ENCODE measurements at places on chromosomes 12 and 14. TPM values are rescaled to one million over a fixed set of nuclear protein-coding genes. Genes with fewer than 3 reads are reported as not detected.

- no peak for DNase-seq
Measured at GRCh38 chr12:91094957-91095356, 16.3 kb downstream of the LUM start.

GRCh38 chr12:68622250-68622649 is 11.6 kb downstream of the RAP1B start:
- DNase-seq, result no peak

- DNase-seq, result peak; percentile 52
Measured at GRCh38 chr12:24960222-24960855, 11.4 kb upstream of the BCAT1 start.

GRCh38 chr12:47824198-47824597 is 4.5 kb upstream of the HDAC7 start:
- DNase-seq, result no peak

- no peak for DNase-seq
Measured at GRCh38 chr12:105455261-105455660, 124.8 kb downstream of the C12orf75 start.

DNA sequence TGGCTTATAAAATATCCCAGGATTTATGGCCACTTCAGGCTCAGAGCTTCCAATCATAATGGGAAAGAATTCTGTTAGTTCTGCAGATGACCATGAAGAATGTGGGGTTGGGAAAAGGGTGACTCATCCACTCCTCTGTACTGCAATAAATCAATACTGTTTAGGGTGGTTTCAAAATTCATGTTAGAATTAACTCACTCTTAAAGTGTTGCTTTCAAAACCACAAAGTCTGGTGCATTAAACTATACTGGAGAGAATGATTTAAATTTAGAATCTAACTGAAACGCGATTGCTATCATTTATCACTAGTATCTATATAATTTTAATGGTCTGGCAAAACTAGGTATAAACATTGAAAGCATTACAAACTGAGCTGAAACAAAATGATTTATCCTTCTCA is 798 bp downstream of the CCDC198 start:
- peak; percentile 45 for DNase-seq

DNA sequence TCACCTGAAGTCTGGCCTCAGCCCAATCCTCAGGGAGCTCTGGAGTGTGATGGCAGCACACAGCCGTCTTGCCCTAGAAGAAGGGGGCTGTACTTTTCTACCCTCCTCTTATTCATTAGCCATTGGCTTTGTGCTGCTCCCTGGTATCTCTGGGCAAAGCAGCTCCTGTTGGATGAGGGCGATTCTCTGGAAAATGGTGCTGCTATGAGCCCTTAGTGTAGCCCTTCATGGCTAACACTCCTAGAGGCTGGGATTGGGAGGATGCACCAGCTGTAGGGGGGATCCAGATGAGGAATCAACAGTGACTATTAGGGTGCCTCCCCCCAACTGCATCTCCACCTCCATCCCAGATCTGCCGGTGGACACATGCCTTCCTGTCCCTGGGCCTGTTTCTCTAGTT is 32.6 kb downstream of the RPH3A start:
- DNase-seq, result no peak

GRCh38 chr14:92613008-92613658 is 99.6 kb downstream of the RIN3 start:
- no peak for DNase-seq

GRCh38 chr12:32533971-32534590 is 134.7 kb downstream of the FGD4 start:
- peak; percentile 78 for DNase-seq

GRCh38 chr14:54503486-54503885 is 6.2 kb upstream of the CGRRF1 start:
- peak; percentile 51 for DNase-seq

DNA sequence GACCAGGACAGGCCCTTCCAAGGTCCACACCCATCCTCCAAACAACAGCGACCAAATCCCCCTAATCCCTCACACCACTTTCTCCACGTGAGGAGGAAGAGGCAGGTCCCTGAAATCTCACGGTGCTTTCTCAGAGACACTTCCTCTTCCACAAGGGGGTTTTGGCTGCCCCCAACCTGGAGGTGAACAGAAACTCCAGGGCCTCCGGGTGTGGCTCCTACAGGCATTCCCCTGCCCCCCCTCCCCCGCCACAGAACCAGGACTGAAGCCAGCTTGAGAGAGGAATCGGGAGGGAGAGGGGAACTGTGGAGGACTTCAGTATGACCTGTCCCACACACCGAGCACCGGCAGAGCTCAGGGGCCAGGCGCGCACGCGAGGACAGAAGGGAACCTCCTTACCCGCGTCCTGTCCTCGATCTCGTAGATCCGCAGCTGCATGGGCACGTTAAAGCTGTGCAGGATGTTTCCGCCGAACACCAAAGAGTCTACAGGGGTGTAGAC is 60.2 kb downstream of the KDM2B start:
- DNase-seq, result no peak

GRCh38 chr12:76183459-76184186 is 99.1 kb upstream of the NAP1L1 start:
- peak; percentile 83 for DNase-seq

GRCh38 chr14:74671789-74672188 is 41.1 kb downstream of the AREL1 start:
- peak; percentile 33 for DNase-seq

GRCh38 chr14:34103176-34103575 is 152.3 kb upstream of the EGLN3 start:
- DNase-seq, result no peak

DNA sequence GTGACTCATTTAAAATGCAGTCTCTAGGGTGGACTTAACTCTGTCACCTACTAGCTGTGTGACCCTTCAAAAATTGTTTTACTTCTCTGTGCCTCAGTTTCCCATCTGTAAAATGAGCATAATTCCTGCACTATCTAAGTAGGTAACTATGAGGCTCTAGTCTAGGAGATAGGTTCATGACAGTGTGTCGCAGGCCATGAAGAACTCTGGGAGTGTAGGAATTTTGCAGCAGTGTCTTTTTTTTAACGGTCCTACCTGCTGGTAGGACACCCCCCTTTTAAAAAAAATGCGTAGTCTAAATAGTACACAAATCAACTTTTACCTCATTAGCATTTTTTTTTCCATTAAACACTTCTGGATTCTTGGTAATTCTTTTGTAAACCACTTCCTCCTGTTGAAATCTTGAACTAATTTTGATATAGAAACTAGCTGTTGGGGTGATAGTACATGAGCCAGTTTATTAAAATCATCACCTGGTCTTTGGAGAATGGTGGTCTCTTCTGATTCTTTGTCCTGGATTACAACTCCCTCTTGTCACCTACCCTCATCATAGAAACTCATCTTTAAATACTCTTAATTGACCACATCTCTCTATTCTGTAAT is 86.0 kb upstream of the SLC38A2 start:
- no peak for DNase-seq

DNA sequence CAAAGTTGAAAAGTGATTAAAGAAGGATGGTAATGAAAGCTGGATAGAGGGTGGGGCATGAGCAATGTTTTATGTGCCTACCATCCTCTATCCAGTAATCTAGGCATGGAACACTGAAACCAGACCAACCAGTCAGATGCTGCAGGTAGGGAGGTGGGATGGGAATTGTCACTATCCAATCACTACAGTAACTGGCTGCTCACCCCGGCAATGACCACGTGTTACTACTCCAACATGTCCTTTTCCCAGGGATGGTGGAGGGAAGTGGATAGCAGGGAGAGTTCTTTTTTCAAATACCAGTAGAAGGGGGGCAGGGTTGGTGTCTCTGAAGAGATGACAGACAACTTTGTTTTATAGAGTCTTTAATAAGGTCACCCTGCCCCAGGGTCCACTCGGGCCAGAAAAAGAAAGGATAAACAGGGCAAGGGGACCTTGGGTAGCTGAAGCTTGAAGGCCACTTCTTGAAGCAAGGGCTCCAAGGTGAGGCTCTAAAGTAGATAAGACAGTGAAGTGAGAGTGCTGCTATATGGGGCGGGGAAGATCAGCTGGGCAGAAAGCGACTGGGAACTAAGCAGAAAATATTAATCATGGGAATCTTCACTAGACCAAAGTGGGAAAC is 14.7 kb upstream of the CDH24 start:
- DNase-seq, result no peak

GRCh38 chr12:54991991-54992375 is 7.4 kb upstream of the TESPA1 start:
- no peak for DNase-seq

GRCh38 chr12:97306147-97306546 is 156.5 kb upstream of the RMST start:
- DNase-seq, result no peak

- DNase-seq, result no peak
Measured at GRCh38 chr14:53947094-53947445, 9.6 kb downstream of the BMP4 start.

GRCh38 chr12:77817276-77817675 is 13.4 kb upstream of the NAV3 start:
- no peak for DNase-seq

- DNase-seq, result peak; percentile 40
Measured at GRCh38 chr12:116813271-116814041, 67.8 kb downstream of the HRK start.

GRCh38 chr14:100723135-100723829 is 3.4 kb upstream of the DLK1 start:
- DNase-seq, result no peak

GRCh38 chr12:68506619-68507018 is 104.1 kb upstream of the RAP1B start:
- DNase-seq, result no peak

- DNase-seq, result no peak
Measured at GRCh38 chr14:88502740-88503139, 52.1 kb downstream of the PTPN21 start.

GRCh38 chr14:70317969-70318634 is 41.4 kb downstream of the COX16 start:
- DNase-seq, result peak; percentile 40

DNA sequence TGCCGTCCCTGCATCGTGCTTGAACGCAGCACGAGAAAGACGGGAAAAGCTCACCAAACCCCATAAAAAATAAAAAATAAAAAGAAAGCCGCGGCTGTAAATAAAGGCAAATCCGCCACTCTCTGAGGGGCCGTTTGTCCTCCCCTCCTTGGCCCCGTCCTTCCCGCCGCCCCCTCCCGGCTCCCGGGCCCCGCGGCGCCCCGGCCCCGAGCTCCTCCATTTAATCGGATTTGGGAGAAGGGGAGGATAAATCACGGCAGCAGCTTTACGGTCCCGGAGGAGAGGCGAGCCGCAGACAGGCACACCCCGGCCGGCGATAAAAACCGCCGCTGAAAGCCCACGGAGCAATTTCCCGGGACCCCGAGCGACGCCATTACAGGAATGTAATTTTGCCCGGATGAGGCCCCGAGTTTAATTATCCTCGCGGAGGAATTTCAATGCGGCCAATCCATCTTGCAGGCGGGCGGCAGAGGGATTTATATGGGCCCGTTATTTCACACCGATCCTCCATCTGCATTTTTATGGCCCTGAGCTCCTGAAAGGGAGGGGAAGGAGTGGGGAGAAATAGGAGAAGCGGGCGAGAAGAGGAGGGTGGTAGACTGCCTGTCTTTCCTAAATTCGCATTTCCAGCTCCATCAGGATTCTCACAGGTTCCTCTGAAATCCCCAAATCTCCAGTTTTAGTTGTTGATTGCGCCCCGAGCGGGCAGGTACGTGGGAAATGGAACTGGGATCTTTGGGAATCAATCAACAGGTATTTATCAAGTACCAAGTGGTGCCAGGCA is 1.3 kb upstream of the ATP5MC2 start:
- DNase-seq, result no peak

DNA sequence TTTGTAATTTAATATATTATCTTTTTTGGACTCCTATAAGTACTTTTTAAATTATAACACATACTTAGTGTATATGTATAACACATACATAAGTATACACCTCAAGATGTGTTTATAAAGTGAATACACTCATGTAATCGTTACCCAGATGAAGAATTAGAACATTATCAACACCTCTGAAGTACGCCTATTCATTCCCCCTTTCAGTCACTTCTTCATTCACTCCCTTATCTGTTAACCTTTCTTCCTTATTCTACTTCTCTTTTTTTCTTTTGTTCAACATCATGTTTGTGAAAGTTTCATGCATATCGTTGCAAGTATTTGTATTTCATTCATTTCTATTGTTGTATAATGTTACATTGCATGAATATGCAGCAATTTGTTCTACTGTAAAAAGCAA is 98.5 kb downstream of the ARID2 start:
- no peak for DNase-seq

- no peak for DNase-seq
Measured at GRCh38 chr14:99163446-99163845, 108.6 kb downstream of the BCL11B start.

DNA sequence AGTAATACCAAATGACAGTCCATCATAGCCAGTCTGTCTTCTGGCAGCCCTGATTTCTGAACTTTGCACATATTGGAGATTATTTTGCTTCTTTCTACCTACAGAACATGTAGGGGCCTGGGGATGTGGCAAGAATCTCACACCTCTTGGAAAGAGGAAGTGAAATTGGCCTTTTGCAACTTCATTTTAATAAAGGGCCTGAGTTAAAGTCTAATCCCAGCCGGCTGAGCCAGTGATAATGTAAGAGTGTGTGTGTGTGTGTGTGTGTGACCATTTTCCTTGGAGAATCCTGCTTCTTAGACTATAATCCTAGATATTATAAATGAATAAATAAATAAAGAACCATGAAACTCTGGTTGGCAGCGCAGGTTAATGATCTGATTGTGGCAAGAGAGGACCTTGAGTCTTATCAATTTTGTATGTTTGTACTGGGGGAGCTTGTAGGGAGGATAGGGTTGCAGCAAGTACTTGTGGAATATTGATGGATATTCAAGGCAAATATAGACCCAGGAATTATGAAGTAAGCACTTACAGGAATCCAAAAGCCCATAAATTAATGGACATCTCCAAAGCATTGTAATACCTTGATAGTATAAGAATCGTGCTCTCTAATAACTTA is 233.2 kb upstream of the AMIGO2 start:
- no peak for DNase-seq

DNA sequence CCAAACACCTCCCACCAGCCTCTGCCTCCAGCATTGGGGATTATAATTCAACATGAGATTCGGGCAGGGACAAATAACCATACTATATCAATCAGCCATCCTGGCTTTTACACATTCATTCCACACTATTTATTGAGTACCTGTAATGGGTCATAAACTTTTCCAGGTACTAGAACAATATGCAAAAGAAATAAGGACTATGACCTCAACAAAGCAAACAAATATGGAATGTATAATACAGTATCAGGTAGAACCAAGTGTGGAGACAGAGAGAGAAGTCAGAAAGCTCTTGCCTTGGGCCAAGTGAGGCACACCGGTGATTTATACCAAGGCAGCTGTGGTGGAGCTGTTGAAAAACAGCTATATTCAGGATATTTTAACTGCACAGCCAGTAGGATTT is 116.3 kb downstream of the TSPAN8 start:
- DNase-seq, result no peak

The SCN8A gene
- 0.27 TPM for total RNA-seq

The SIX6 gene
- not detected for total RNA-seq

The CMKLR1 gene
- total RNA-seq, result 1.5 TPM

The LRFN5 gene
- 0.29 TPM for total RNA-seq

The AMDHD1 gene
- 0.43 TPM for total RNA-seq

The IL31 gene
- not detected for total RNA-seq

The CIROP gene
- total RNA-seq, result not detected

The LRRC10 gene
- not detected for total RNA-seq

The CCDC197 gene
- total RNA-seq, result not detected

The C3AR1 gene
- 1.8 TPM for total RNA-seq

The ERBB3 gene
- 0.31 TPM for total RNA-seq

The VPS29 gene
- 92.9 TPM for total RNA-seq

The DDN gene
- total RNA-seq, result 0.14 TPM

The HOXC12 gene
- not detected for total RNA-seq

The OTOGL gene
- total RNA-seq, result 0.02 TPM

The RARG gene
- 24.2 TPM for total RNA-seq

The CEBPE gene
- not detected for total RNA-seq

The ARHGAP9 gene
- total RNA-seq, result not detected

The SLC38A4 gene
- total RNA-seq, result 1.1 TPM

The WSCD2 gene
- 3.2 TPM for total RNA-seq
